HEK293T (cell line): ENCODE measurements at places on chromosomes 3 and 15.
A peak's percentile ranks its signal among the peaks of the same experiment; 100 is the strongest.

DNA sequence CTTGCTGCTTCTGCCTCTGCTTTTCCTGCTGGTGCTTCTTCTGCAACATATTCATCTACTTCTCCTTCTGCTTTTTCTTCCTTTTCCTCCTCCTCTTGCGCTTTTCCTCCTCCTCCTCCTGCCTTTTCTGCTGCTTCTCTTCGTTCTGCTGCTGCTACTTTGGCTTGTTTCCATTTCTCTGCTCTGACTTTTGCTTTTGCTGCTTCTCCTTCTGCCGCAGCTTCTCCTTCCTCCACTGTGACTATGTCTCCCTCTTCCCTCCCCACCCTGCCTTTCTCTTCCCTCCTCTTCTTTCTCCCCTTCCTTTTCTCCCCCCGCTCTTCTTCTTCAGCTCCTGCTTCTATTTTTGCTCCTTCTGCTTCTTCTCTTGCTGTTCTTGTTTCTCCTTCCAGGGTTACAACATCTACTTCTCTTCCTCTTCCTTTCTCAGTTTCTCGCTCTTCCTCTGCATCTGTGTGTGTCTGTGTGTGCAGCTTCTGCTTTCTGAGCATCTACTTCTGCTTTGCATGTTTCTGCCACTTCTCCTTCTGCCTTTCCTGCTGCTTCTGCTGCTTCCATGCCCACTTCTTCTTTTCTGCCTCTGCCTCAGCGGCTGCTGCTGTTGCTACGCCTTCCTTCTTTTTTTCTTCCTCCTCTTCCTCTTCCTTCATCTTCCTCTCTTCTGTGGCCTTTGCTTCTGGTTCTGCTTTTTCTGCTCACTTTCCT, 51.4 kb downstream of the FAM43A start:
- DNase-seq = no peak

- DNase-seq = no peak
Measured at GRCh38 chr15:77738441-77739302, 106.0 kb upstream of the LINGO1 start.

GRCh38 chr3:122301063-122301462, 24.0 kb upstream of the CSTA start:
- DNase-seq = no peak

GRCh38 chr3:123150449-123151215, 51.1 kb upstream of the SEC22A start:
- no peak for DNase-seq

GRCh38 chr3:15331606-15332404, 581 bp downstream of the SH3BP5 start:
- peak; percentile 25 for DNase-seq

- no peak for DNase-seq
Measured at GRCh38 chr3:39185326-39185958, 7.0 kb downstream of the XIRP1 start.

DNA sequence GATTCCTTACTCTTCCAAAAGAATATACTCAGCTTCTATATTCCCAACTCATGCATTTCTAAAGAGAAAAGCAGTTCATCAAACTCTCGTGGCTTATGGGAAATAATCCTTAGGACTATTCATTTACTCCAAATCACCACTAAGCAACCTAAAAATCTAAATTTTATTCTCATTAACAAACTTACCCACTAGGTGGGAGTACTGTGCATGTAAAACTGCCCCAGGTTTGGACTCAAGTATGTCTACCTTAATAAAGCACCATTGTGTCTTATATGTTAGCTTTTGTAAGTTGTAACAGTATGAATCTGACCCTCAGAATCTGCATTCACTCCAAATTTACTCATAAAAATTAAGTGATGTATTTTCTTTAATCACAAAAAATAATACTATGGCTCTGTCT, 25.3 kb downstream of the RAD18 start:
- DNase-seq = peak; percentile 6

- no peak for DNase-seq
Measured at GRCh38 chr3:23262766-23263165, 59.6 kb downstream of the UBE2E2 start.

DNA sequence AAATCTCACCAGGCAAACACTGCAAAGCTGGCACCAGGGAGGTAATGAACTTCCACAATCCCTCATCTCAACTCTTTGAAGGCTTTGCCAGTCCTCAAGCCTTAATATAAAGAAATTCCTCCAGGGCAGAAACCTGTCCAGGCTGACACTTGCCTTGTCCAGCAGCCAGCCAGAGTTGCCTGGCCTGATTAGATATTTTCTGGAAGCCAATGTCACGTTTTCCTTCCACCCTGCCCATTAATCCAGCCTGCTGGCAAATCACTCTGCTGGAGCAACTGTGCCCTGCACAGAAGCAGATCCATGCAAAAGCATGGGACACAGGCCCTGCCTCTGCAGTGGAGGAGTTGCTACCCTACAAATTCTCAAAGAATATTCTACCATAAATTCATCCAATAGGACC, 56.5 kb downstream of the HEG1 start:
- no peak for DNase-seq

DNA sequence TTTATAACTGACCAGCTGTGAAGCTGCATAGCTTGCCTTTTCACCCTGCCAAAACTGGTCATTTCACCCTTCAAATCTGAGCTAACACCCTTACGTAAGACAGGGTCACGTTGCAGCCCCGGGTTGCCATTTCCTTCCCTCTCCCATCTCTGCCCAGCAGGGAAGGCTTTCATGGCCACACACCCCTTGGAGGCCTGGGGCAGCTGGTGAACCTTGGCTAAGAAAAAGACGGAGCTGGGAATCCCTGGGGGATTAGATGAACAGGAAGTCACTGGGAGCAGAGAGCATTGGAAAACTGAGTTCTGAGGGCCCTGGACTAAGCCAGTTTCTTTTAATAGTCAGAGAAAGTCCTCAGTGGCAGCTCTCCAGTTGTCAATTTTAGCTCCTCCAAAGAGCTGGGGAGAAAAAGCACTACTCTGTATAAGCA, 67.8 kb downstream of the TTC23 start:
- no peak for DNase-seq

- no peak for DNase-seq
Measured at GRCh38 chr3:49997862-49998261, 57.9 kb downstream of the RBM6 start.

- DNase-seq = no peak
Measured at GRCh38 chr3:101017017-101017416, 23.8 kb upstream of the ABI3BP start.

GRCh38 chr3:182892226-182892625, 88.1 kb downstream of the DCUN1D1 start:
- no peak for DNase-seq

DNA sequence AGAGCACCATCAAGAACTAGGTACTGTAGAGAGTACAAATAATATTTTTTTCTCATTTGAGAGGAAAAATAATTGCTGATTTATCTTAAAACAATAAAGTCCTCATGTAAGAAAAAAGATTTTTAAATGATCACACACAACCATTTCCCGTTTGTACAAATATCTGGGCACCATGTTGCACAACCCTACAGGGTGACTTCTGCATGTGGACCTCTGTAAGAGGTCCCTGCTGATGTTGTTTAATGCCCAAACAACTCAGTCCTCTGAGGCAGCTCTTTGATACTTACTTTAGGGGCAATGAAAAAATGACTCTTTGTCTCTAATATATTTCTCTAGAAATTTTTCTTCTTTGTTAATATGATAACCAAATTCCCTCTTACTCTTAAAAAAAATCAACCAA, 168.1 kb upstream of the SATB1 start:
- DNase-seq = no peak

GRCh38 chr3:44186712-44187111, 55.0 kb upstream of the TOPAZ1 start:
- no peak for DNase-seq

DNA sequence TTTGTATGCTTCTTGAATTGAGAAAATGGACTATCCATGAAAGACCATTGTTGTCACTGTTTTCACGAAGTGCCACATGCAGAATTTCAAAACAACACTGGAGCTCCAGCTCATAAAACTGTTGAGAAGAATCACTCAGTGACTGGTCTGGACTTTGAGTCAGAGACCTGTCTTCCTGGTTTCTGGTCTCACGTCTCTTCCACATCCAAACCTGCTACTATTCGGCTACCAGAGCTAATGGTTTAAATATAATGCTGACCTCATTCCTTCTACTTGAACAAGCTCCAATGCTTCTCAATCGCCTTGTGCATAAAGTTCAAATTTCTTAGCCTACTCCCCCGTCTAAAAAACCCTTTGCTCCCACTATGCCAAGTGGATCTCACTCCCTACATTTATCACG, 227.9 kb upstream of the NR2F2 start:
- no peak for DNase-seq

DNA sequence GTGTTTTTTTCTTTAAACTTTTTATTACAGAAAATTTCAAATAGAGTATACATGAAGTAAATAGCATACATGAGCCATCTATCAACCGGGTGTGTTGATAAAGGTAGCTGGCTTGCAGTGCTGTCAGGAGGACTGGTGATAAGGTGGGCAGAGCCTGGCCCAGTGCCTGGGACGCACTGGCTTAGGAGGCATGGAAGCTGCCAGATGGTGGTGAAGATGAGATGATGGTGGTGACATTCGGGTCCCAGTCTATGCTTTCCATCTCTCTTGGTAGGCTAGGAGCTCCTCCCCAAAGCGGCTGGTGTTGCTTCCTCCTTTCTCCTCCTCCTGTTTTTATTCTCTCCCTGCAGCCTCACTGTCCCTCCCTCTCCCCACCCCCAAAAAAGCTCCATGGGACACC, 101.7 kb downstream of the ADCY5 start:
- DNase-seq = no peak

DNA sequence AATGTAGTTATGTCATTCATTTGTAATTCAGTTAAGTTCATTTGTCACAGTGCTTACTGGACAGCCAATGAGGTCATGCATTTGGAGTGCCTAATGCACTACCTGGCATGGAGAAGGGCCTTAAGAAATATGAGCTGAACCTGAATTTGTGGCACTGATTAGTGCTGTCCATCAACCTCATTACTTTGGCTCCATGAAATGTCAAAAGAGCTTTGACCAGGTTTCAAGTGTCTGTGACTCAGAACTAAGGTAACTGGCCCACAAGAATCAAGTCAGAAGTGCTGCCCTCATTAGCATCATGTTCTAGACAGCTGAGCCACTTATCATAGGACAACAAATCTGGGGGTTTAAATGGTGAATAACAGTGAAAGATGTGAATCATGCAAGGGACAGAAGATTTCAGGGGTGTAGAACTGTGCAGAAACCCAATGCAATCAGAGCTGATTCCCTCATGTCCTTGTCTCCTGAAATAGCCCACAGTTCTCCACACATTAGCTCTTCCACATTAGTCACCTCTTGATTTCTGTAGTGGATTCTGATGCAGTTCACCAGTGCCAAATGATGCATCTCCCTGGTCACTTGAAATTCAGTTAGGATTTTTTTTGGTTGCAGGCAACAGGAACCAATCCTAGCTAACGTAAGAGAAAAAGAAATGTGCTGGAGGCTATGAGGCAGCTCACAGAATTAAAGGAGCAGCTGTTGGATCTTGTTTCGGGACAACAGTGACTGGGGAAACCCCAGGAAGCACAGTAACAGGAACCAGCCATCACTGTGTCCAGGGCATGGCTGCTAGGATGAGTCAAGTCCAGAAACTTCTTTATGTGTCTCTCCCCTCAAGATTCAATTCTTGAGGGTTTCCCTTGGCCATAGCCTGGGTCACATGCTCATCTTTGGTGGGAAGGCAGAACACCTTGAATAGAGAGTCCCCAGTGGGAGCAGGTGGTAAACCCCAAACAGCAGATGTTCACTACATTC, 38.7 kb downstream of the CHST2 start:
- DNase-seq = no peak

DNA sequence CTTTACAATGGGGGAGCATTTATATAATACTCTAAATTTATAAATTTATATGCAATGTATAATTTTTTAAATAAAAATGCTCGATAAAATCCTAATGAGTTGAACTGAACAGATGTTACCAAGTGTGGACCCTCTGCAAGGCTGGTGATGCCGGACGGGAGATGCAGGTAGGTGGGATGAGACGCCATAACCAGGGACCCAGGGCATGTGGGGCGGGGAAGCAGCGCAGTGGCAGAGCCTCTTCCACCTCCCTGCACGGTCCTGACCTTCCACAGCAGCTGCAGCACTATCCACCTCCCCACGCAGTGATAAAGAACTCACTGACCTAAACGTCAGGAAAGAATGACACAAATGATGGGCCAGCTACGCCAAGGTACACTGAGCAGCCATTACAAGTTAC, 12.8 kb downstream of the PCSK6 start:
- no peak for DNase-seq

DNA sequence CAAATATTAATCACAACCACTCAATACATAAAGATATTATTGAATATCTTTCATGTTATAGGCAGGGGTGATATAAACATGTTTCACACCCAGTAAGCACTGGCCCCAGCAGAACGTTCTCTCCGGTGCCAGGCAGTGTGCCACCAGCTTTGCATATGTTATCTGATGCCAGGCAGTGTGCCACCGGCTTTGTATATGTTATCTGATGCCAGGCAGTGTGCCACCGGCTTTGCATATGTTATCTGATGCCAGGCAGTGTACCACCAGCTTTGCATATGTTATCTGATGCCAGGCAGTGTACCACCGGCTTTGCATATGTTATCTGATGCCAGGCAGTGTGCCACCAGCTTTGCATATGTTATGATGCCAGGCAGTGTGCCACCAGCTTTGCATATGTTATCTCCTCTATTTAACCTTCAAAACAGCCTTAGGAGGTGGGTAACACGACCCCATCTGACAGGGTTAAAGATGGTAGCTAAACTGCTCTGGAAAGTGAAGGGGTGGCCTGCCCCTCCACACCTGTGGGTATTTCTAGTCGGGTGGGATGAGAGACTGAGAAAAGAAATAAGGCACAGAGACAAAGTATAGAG, 6.9 kb downstream of the MUC20 start:
- no peak for DNase-seq

DNA sequence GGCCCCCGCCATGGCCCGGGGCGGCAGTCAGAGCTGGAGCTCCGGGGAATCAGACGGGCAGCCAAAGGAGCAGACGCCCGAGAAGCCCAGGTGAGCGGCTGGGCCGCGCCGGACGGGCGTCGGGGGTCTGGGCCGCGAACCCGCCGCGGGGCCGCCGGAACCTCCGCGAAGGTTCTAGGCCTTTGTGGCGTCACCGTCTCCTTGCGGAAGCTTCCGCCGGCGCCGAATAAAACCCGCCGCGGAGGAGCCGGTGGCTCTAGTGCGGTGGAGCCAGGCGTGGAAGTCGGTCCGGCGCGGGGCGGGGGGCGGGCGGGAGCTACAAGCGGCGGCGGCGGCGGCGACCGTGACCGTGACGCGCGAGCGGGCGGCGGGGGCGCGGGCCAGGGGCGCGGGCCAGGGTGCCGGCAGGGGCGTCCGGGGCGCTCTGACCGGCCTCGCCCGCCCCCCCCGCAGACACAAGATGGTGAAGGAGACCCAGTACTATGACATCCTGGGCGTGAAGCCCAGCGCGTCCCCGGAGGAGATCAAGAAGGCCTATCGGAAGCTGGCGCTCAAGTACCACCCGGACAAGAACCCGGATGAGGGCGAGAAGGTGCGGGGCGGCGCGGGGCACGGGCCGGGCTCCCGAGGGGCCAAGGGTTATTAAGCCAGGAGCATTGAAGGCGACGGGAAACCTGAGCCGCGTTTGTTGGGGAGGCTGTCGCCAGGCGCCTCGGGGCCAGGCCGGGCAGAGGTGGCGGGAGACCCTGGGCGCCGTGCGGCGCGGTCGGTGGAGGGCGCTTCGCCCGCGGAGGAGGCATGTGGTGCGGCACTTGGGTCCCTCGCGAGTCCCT, at the start of gene DNAJA4:
DNAJA4 (plus strand) TSS at position 259 of the 833 bp plus-strand sequence; CDS start at position 461, 202 bp downstream.
- no peak for DNase-seq
